Fibroblast of villous mesenchyme (primary cell): ENCODE measurements at places on chromosomes 11 and 22.

- DNase-seq, result peak; percentile 36
Measured at GRCh38 chr11:125871391-125872137, 15.9 kb upstream of the HYLS1 start.

- no peak for DNase-seq
Measured at GRCh38 chr22:27628891-27629631, 172.5 kb downstream of the MN1 start.

DNA sequence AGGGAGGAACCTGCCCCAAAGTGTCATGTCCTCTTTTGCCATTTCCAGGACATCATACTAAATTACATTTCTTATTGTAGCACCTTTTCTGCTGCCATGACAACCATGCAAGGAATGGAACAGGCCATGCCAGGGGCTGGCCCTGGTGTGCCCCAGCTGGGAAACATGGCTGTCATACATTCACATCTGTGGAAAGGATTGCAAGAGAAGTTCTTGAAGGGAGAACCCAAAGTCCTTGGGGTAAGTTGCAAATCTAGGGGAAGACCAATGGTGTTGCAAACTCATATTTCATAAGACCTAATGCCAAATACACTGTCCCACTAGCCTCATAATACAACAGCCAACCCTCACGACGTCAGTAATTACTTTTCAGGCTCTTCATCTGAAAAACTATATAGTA is 11.7 kb downstream of the MS4A4A start:
- DNase-seq, result no peak

- peak; percentile 53 for DNase-seq
Measured at GRCh38 chr11:112279901-112280267, 19.2 kb upstream of the PLET1 start.

- DNase-seq, result no peak
Measured at GRCh38 chr22:39559456-39560105, 11.0 kb upstream of the CACNA1I start.

- DNase-seq, result no peak
Measured at GRCh38 chr11:22666688-22667439, 453 bp downstream of the GAS2 start.

GRCh38 chr22:49393526-49393925 is 434.1 kb downstream of the BRD1 start:
- no peak for DNase-seq

GRCh38 chr11:31479066-31479465 is 30.4 kb downstream of the IMMP1L start:
- DNase-seq, result no peak

GRCh38 chr11:90701716-90702115 is 478.9 kb upstream of the CHORDC1 start:
- no peak for DNase-seq

DNA sequence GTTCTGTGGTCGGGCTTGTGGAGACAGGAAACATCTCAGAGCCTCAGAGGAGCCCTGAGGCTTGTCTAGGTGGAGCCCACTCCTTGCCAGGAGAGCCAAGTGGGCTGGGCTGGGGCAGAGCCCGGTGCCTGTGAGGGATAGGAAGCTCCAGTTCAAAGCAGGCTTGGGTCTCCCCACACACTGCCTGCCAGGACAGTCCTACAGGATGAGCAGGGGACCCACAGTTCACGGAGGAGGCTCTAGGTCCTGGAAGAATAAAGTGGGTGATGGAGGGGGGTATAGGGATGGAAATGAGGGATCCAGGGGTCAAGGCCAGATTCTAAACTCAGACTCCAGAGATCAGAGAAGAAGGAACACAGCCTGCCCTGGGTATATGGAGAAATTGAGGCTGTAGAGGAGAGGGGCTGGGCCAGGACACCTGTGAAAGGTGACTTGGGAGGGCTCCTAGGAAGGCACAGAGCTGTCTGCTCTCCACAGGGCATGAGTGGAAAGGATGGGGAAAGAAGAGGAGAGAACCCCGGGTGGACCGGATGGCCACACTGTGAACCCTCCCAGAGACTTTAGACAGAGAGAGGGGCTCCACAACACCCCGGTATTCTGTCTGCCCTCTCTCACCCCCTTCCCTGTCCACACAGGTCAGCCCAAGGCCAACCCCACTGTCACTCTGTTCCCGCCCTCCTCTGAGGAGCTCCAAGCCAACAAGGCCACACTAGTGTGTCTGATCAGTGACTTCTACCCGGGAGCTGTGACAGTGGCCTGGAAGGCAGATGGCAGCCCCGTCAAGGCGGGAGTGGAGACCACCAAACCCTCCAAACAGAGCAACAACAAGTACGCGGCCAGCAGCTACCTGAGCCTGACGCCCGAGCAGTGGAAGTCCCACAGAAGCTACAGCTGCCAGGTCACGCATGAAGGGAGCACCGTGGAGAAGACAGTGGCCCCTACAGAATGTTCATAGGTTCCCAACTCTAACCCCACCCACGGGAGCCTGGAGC is 7.4 kb downstream of the IGLL5 start:
- DNase-seq, result no peak
